Fibroblast of skin of scalp (primary cell): ENCODE measurements at places on chromosomes 2 and 18.
A peak's percentile ranks its signal among the peaks of the same experiment; 100 is the strongest.

- no peak for DNase-seq
Measured at GRCh38 chr18:6109743-6110142, 214.4 kb upstream of the TMEM200C start.

DNA sequence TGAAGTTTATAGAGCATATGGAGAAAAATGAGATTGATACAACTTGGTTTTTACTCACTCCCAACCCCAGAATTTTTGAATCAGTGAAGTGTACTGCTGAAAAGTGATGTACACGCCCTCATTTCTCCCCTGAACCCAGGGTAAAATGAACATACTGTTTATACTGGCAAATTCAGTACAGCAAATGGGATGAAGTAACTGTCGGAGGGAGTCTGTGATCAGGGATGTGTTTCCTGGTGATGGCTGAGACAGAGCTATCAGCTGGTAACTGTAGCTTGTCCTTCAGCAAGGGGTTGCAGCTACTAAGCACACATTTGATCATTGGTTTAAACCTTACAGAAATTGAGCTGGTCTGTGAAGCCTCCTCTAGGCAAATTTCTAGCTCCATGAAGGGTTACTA, 191.6 kb downstream of the PTPRM start:
- no peak for DNase-seq

- no peak for DNase-seq
Measured at GRCh38 chr2:190094316-190094871, 31.9 kb upstream of the MSTN start.

GRCh38 chr18:50819728-50820378, at the start of gene MRO:
MRO (minus strand) TSS chr18:50820016; CDS start chr18:50809400, 10,616 bp downstream.
- DNase-seq = peak; percentile 70

DNA sequence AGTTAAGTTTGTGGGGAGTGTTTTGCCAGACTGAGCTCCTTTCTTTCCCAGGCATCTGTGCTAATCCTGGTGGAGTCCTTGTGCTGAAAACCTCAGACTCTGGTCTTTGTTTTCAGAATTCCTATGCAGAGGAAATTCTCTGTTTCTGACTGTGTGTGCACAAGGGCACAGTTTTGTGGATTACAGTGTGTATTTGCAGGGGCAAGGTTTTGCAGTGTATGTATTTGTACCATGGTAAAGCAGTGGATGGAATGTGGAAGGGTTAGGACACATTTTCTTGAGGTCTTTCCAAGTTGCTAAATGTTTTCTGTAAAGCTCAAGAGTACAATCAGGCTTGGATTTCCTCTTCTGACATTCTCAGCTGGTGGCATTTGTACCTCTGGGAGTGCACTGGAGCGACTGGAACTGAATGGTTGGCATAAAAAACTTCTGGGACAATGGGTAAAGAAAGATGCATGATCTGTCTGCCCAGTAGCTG, 139.5 kb upstream of the RND3 start:
- peak; percentile 70 for DNase-seq
